ENCODE measurements at places on chromosomes 4 and X. TPM values are rescaled to one million over a fixed set of nuclear protein-coding genes. Genes with fewer than 3 reads are reported as not detected.

DNA sequence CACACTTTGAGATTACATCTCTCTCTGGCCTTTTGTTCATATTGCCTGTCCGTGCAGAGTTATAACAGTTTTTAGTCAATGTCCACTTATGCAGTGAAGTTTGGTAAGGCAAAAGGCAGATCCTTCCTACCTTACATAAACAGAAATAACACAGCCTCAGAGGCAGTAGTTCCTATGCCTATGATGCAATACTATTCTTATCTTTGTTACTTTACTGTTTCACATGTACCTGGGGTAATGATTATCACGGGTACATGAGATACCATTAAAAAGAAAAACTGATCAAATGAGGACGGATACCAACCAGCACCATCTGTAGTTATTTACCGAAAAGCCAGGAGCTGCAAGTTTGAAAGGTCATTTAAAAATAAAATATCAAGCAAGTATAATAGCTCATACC lies 166.8 kb downstream of the BTC start:
- no peak for DNase-seq
- H3K4me3 ChIP-seq = no peak overlapping the region
- peaks cover 26% of the 10 kb centered on the region for H3K4me1 ChIP-seq
- no peaks in the 10 kb centered on the region for H3K27me3 ChIP-seq
- no peak overlapping the region for H3K27ac ChIP-seq

DNA sequence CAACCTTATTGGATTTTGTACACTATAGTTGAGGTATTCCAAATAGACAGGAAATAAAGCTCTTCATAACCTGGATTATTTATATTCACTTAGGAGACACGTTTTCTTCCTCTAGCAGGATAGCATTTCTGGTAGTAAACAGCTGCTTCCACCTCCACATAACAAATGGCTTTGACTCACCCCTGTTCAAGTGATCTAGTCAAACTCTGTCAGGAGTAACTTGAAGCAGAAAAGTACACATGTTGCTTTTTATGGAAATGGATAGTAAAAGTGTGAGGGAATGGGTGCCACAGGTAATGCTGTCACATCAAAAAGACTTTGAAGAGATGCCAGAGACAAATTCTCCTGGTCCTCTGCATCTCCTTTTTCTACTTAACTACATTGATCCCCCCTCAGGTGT lies 258.7 kb upstream of the SLC7A11 start:
- no peak overlapping the region for H3K27ac ChIP-seq
- no peaks in the 10 kb centered on the region for H3K4me1 ChIP-seq
- no peaks in the 10 kb centered on the region for H3K27me3 ChIP-seq
- no peaks in the 10 kb centered on the region for H3K36me3 ChIP-seq
- no peak overlapping the region for H3K4me3 ChIP-seq

GRCh38 chr4:41013746-41014145 lies 200.6 kb downstream of the APBB2 start:
- no peak overlapping the region for H3K27ac ChIP-seq
- H3K4me1 ChIP-seq = no peaks in the 10 kb centered on the region
- no peak for DNase-seq
- no peak overlapping the region for H3K4me3 ChIP-seq
- no peaks in the 10 kb centered on the region for H3K36me3 ChIP-seq

LINC00632 gene
- 14.3 TPM for total RNA-seq

- DNase-seq = no peak
- no peaks in the 10 kb centered on the region for H3K36me3 ChIP-seq
Observed at GRCh38 chr4:146165840-146166239, 9.7 kb upstream of the LSM6 start.

TNIP3 gene
- total RNA-seq = 0.75 TPM

- H3K36me3 ChIP-seq = no peaks in the 10 kb centered on the region
Observed at GRCh38 chrX:52821079-52821760, 10.1 kb downstream of the XAGE5 start.

- H3K27ac ChIP-seq = no peak overlapping the region
- H3K27me3 ChIP-seq = no peaks in the 10 kb centered on the region
- DNase-seq = no peak
- no peak overlapping the region for H3K4me3 ChIP-seq
- H3K4me1 ChIP-seq = no peaks in the 10 kb centered on the region
- H3K36me3 ChIP-seq = no peaks in the 10 kb centered on the region
Observed at GRCh38 chrX:119069128-119069527, 3.7 kb upstream of the CT47C1 start.

FGFBP1 gene
- not detected for total RNA-seq

- no peaks in the 10 kb centered on the region for H3K27me3 ChIP-seq
- peaks cover 72% of the 10 kb centered on the region for H3K4me1 ChIP-seq
- no peaks in the 10 kb centered on the region for H3K36me3 ChIP-seq
- no peak for DNase-seq
- H3K27ac ChIP-seq = no peak overlapping the region
Observed at GRCh38 chr4:6912441-6912840, 2.8 kb downstream of the TBC1D14 start.

TCEAL5 gene
- total RNA-seq = not detected

GRCh38 chr4:17550549-17550948 lies 26.4 kb upstream of the LAP3 start:
- no peaks in the 10 kb centered on the region for H3K36me3 ChIP-seq
- H3K4me3 ChIP-seq = no peak overlapping the region
- H3K4me1 ChIP-seq = peaks cover 15% of the 10 kb centered on the region
- H3K27ac ChIP-seq = no peak overlapping the region
- no peak for DNase-seq

DMRTC1 gene
- 0.12 TPM for total RNA-seq

CT45A2 gene
- total RNA-seq = not detected

DNA sequence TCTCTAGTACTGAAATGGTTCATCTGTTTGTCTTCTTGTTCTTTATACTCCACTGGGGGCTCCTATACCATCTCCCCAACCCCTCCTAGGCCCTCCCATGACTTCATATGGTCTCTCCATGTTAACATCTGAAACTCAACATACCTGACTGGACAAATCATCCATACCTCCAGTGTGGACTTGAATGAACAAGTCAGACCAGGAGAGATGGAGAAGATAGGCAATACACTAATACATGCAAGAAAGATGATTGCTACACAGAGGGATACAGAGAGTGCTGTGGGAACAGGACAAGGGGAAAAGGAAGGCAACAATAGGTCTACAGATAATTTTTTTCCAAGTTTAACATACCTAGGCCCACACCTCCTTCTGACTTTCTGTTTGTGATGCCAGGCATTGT lies 175.1 kb downstream of the FHIP1A start:
- no peak overlapping the region for H3K27ac ChIP-seq
- no peak overlapping the region for H3K4me3 ChIP-seq
- peaks cover 11% of the 10 kb centered on the region for H3K27me3 ChIP-seq
- DNase-seq = no peak
- no peaks in the 10 kb centered on the region for H3K4me1 ChIP-seq
- H3K36me3 ChIP-seq = no peaks in the 10 kb centered on the region

DNA sequence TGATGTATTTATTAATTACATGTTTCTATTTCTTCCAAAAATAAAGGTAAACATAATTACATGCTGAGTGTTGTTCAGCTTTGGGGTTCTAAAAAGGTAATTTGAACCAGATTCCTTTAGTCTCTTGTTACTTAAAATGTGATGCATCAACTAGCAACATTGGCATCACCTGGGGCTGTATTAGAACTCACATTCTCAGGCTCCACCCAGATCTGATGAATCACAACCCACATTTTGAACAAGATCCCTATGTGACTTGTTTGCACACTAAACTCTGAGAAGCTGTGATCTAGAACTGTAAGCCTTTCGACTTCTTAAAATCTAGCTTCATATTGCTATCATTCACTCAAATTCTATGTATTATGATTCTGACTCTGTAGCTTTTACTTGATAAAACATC lies 23.0 kb upstream of the HS3ST1 start:
- H3K4me1 ChIP-seq = peaks cover 3% of the 10 kb centered on the region
- H3K27ac ChIP-seq = no peak overlapping the region

DNA sequence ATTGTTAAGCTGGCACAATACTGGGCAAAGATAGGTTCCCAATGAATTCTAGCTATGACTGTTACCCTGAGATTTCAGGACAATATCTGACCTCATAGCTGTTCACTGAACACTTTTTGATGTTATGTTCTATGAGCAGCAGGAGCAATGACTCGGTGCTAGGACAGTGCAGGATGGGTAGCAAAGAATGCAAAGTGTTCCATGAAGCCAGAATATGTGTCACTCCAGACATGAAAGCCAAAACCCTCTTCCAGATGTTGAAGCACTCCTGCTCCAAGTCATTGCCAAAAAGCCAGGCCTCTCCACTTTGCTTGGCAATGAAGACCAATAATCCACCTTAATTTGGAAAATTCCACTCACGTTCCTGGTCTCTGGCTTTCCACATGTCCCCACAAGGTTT lies 300.9 kb upstream of the CPEB2 start:
- H3K4me3 ChIP-seq = no peak overlapping the region
- H3K27me3 ChIP-seq = no peaks in the 10 kb centered on the region
- no peak for DNase-seq
- H3K36me3 ChIP-seq = no peaks in the 10 kb centered on the region
- no peak overlapping the region for H3K27ac ChIP-seq
- no peaks in the 10 kb centered on the region for H3K4me1 ChIP-seq

DNA sequence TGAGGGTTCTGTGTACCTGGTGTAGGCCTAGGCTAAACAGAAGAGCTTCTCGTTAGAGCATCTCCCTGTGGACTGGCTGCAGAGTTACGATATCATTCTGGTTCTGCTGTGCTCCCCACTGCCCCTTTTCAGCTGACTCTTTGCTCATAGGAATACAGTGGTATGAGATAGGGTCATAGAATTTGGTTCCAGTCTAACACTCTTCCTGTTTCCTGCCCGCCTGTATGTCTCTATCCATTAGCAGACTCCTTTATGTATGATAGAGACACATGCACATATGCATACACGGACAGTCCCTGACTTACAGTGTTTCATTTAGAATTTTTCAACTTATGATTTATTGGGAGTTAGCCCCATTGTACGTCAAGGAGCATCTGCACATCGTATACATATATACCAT lies 15.3 kb downstream of the RNF4 start:
- H3K36me3 ChIP-seq = peaks cover 19% of the 10 kb centered on the region
- DNase-seq = no peak
- peak overlapping the region; percentile 10 for H3K27ac ChIP-seq
- no peaks in the 10 kb centered on the region for H3K27me3 ChIP-seq
- H3K4me1 ChIP-seq = peaks cover 76% of the 10 kb centered on the region

ARHGAP36 gene
- total RNA-seq = not detected

DNA sequence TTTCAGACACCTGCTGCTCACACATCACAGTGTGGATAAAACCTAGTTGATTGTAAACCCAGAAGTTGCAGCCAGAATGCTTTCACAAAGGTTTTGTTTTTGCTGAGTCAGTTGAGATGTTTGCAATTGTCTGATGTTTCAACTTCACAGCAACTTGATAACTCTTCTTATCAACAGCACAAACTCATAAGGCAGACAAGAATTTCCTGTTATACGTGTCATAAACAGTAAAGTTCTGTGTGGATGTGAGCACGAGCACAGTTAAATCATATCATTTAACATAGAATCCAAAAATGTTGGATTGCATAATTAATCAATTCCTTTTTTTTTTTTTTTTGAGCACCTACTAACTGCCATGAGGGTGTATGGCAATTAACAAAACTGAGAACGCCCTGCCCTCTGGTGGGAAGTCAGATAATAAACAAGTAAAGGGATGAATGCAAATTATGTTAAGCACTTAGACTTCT lies 512.2 kb downstream of the PDHA2 start:
- H3K27me3 ChIP-seq = no peaks in the 10 kb centered on the region
- H3K36me3 ChIP-seq = no peaks in the 10 kb centered on the region
- no peak overlapping the region for H3K27ac ChIP-seq
- no peaks in the 10 kb centered on the region for H3K4me1 ChIP-seq

Measured in activated CD4-positive, alpha-beta T cell treated with anti-CD3 and anti-CD28 coated beads, Interleukin-2, amount 10 ng/mL, durations not matched to agents 7 days and 5 days (primary cell).